ACHN (cell line): ENCODE measurements at places on chromosomes 16 and 17.

- peak; percentile 58 for DNase-seq
Measured at GRCh38 chr16:83967838-83968305, at the start of gene NECAB2. TSS of gene NECAB2 (plus strand) at chr16:83968244. CDS start at chr16:83968649, 405 bp downstream.

- no peak for DNase-seq
Measured at GRCh38 chr16:59527206-59527997, 793.3 kb upstream of the GOT2 start.

GRCh38 chr17:82272495-82273326 is 789 bp downstream of the CSNK1D start:
- no peak for DNase-seq

GRCh38 chr17:32992321-32993033 is 830 bp downstream of the SPACA3 start:
- no peak for DNase-seq

GRCh38 chr16:86619239-86619794 is 41.0 kb downstream of the FOXL1 start:
- no peak for DNase-seq

- no peak for DNase-seq
Measured at GRCh38 chr16:73288520-73288919, 240.6 kb upstream of the ZFHX3 start.

GRCh38 chr16:25081702-25082101 is 29.8 kb upstream of the LCMT1 start:
- DNase-seq, result no peak

DNA sequence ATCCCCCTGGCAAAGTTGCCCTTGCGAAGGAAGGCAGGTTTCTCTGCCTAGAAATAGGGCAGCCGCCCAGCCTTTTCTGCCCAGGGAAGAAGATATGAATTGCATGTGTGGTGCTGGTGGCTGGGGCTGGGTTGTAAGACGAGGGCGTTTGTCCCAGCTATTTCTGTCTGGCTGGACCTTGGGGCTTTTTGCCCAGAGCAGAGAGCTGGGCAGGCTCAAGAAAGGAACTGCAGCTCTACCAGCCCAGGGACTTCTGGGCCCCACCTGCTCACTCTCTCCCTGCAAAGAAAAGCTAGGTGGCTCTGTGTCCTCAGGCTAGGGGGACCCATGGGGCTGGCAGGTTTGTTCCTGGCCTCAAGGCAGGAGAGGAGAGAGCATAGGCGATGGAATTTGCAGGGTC is 586 bp downstream of the CACNG1 start:
- no peak for DNase-seq

- DNase-seq, result no peak
Measured at GRCh38 chr17:5683241-5683640, 98.9 kb upstream of the NLRP1 start.

- no peak for DNase-seq
Measured at GRCh38 chr16:88731699-88732098, 25.4 kb downstream of the CTU2 start.

GRCh38 chr17:15436473-15437302 is 30.7 kb downstream of the CDRT4 start:
- DNase-seq, result peak; percentile 35

DNA sequence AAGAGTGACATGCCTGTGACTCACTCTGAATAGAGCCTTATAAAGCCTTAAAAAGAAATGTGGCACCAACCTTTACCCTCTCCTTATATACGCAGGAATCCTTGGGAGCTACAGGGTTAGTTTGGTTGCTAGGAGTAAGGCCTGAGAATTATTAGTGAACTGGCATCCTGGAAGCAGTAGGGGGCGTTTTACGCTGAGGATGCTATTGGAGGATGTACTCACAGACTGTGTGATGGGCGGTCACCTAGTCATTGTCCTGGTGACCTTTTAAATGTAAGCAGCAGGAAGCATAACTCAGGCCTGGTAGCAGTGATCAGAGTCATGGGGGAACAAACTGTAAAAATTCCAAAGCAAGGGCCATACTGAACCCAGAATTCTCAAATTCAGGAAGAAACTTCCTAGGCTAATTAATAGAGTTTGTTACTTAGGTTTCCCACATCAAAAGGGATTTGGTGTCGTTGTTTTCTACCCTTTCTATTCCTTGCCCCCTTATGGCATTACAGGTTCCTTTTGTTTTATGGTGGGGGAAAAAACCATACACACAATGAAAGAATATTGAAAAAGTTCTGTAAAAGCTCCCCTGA is 153.8 kb downstream of the SNX11 start:
- DNase-seq, result peak; percentile 66

GRCh38 chr17:34909040-34909439 is 52.2 kb downstream of the CCT6B start:
- DNase-seq, result no peak

GRCh38 chr16:25916037-25916436 is 224.3 kb downstream of the HS3ST4 start:
- no peak for DNase-seq

GRCh38 chr16:27246439-27246838 is 22.1 kb downstream of the NSMCE1 start:
- DNase-seq, result no peak

- DNase-seq, result no peak
Measured at GRCh38 chr16:20336955-20337354, 9.6 kb upstream of the GP2 start.

GRCh38 chr16:11581678-11582077 is 5.0 kb downstream of the LITAF start:
- DNase-seq, result no peak

GRCh38 chr17:64126918-64127317 is 3.0 kb downstream of the ERN1 start:
- no peak for DNase-seq

DNA sequence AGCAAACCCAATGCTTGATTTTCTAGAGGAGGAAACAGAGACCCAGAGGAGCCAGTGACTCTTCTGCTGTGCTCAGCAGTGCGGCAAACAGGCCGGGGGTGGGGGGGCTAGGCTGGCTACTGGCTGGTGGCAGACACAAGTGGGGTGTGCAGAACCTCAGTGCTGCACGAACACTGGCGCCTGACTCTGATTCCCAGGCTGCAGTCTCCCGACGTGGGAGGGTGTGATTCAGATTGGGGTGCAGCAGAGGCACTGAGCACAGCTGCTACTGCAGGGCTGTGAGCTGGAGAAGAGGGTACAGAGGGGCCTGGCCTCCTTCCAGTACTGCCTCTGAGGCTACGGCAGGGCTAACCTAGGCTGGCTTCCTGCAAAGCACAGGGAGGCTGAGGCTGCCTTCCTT is 8.1 kb downstream of the RPL19 start:
- no peak for DNase-seq

DNA sequence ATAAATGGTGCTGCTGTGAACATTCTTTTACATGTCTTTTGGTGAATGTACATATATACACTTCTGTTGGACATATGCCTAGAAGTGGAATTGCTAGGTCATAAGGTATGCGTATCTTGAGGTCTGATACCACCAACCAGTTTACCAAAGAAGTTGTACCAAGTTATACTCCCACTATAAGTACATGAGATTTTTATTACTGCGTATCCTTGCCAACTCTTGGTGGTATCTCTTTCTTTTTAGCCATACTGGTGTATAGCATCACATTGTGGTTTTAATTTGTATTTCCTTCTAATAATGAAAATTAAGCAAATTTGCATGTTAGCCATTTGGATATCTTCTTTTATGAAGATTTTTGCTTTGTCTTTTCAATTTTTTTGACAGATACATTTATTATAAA is 80.5 kb downstream of the ATF7IP2 start:
- DNase-seq, result no peak

- peak; percentile 26 for DNase-seq
Measured at GRCh38 chr17:32519228-32520103, 32.7 kb downstream of the CDK5R1 start.

DNA sequence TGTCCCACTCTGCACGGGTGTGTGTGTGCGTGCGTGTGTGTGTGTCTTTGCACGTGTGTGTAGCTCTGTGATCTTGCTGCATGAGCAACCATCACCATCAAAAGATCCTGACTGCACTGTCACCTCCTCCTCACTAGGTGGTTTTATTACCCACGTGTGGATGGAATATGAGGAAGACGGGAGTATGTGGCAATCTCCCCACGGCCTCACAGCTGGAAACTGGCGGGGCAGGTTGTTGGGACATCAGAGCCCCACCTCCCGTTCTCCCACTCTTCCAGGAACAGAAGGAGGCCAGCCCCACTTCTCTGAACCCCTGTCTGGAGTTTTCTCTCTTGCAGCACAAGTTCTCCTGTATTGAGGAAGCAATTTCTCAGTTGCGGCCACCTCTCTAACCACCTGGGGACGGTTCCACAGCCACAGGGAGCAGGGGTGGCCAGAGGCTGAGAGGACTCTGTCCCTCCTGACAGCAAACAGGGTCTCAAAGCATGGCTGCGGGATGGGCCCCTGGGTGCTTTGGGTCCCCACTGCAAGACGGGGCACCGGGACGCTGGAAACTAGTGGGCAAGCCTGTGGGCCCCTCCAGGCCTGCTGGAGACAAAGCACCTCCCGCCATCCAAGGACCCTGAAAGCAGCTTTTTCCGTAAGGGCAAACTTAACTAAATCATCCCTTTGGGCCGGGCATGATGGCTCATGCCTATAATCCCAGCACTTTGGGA is 27.9 kb upstream of the ATP2C2 start:
- DNase-seq, result no peak
